Fibroblast of villous mesenchyme (primary cell): ENCODE measurements at places on chromosomes 16 and 17.

DNA sequence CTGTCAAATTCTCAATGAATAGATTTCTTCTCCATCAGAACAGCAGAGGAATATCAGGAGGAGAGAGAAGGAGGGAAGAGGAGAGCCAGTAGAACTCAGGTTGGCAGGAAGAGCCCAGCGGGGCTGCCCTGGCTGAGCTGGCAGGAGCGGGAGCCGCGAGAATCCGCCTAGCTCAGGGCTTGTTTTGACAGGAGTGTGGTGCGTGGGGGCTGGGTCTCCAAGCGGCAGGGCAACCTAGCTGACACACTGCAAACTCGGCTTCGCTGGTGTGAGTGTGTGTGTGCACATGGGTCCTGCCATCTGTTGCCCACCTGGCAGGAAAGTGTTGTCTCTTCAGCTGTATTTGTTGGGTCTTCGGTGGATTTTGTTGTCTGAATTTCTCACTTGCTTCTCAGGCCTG lies 27.9 kb upstream of the BCAR1 start:
- DNase-seq: no peak

DNA sequence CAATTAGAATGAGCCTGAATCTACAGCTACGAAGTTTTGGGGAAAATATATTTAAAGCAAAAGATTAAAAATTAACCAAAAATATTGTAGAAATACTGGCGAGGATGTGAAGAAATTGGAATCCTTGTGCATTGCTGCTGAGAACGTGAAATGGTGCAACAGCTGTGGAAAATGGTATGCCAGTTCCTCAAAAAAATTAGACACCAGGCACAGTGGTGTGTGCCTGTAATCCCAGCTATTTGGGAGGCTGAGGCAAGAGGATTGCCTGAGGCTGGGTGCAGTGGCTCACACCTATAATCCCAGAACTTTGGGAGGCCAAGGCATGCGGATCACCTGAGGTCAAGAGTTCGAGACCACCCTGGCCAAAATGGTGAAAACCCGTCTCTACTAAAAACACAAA lies 119.9 kb upstream of the TMEM97 start:
- no peak for DNase-seq

- peak; percentile 93 for DNase-seq
Observed at GRCh38 chr16:47732523-47733111, 271.5 kb downstream of the PHKB start.

- DNase-seq: peak; percentile 42
Observed at GRCh38 chr16:69762814-69763598, 874 bp downstream of the WWP2 start.

DNA sequence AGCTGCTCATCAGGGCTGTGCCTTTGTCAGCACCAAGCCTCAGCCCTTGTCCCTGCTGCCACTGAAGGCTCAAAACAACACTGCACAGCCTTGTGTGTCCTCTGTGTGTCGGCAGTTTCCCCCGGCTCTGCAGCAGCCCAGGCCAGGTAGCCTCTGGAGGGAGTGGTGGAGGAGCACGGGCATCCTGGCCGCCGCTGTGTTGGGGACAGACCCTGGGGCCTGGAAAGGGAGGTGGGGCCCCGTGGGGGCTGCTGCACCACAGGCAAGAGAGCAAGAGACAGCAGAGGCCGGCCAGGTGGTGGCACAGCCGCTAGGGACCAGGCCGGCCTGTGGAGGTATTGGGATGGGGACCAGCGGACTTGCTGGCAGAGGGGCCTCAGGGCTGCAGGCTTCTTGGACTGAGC lies 96.9 kb upstream of the ZNF750 start:
- DNase-seq: no peak

DNA sequence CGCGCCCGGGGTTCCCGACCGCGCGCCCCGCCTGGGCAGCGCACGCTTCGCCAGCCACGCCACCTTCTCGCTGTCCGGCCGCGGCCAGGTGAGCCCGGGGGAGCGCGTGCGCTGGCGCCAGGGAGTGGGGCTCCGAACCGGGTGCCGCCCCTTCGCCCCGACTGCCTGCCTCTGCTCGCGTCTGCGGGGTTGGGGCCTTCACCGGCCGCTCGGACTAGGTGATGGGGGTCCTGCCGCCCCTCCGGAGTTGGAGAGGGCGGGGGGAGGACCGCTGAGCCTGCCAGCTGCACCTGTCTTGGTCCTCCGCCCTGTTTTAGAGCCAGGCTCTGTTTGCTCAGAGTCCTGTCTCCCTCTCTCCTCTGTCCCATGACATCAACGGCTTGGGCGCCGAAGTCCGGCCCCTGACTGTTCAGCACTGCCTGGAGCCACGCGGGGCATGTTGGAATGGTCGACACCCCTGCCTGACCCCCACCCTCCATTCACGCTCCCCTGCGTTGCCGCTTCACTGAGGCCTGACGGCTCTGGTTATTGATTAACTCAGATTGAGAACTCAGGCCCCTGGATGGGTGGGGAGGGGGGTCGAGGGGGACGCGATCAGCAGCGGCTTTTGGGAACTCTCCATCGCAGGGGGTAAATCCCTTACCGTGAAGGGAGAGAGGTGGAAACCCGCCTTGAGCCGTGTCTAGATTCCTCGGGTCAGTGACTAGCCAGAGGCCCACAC lies 748 bp downstream of the SMTNL2 start:
- DNase-seq: no peak

DNA sequence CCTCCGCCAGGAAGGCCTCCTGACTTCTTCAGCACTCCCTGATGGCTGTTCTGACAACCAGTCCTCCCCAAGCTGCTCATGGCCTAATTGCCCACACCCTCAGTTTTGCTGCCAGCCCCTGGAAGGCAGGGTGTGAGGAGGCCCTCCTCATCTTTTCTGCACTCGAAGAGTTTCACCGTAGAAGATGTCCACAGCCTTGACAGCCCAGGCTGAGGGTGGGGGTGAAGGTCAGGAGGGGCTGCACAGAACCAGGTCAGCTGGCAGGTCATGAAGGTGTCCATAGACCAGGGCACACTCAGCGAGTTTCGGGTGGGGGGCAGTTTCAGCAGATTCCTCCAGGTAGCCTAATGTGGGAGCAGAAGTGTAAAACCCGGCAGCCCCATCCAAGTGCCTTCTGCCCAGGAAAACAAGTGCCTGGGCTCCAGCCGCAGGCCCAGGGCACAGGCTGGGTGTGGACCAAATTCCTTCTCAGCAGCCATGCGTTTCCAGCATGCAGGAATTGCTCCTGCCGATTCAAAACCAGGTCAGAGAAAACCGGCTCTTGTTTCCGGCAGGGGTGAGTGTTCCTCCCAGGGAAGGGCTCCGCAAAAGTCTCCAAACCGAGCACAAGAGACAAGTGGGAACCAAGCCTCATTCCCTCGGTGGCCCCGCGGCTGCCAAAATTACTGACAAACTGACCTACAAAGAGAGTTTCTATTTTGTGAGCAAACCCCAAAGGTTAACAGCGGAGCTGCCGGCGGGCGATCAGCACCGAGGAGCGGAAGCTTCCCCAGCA lies 228.8 kb downstream of the C16orf78 start:
- DNase-seq: no peak

DNA sequence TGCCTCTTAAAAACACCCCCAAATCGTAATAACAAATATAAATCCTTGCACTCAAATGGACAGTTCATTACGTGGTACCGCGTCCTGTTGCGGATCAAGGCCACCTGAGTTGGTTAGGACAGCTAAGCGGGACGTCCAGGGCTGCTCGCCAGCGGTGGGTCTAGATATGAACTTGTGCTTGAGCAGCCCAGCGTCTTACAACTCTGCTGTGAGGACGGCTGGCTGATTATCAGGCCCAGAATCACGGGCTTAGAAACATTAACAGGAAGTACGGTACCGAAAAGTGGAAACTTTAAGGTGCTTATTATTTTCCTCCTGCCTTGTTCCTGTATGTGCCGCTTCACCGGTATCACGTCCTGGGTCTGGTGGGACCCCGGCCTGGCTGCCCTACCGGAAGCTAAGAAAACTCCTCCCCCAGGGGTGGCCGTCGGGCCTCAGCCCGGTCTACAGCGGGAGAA lies 832 bp upstream of the SRRM2 start:
- DNase-seq: no peak

DNA sequence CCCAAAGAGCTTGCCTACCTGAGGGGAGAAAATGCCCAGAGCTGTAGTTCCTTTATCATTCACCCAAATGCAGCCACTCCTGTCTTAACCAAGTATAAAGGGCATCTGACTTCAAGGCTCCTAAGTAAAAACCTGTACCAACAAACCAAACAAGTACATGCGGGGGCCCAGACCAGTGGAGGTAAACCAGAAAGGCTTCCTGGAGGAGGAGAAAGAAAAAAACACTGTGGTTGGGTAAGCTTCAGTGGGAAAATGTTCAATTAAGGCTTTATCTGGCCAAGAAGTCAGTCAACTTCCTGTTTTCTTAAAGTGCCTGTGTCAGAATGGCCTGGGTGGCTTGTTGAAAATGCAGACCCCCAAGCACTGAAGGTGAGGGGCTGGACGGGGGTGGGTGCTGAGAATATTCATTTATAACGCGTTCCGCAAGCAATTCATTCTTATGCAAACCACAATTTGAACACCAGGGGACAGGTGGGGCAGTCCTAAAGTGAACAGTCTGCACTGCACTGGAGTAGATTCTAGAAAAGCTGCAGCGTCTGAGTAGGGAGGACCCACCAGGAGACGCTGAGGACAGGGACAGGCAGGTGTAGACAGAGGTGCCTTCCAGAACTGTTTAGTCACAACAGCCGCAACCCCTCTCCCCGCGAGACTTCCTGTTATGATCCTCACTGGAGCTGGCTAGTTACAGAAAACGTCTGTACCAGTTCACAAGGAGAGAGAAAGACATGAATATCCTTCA lies 467.1 kb downstream of the SOX9 start:
- peak; percentile 46 for DNase-seq

- no peak for DNase-seq
Observed at GRCh38 chr17:38848557-38848891, 5.0 kb downstream of the RPL23 start.

DNA sequence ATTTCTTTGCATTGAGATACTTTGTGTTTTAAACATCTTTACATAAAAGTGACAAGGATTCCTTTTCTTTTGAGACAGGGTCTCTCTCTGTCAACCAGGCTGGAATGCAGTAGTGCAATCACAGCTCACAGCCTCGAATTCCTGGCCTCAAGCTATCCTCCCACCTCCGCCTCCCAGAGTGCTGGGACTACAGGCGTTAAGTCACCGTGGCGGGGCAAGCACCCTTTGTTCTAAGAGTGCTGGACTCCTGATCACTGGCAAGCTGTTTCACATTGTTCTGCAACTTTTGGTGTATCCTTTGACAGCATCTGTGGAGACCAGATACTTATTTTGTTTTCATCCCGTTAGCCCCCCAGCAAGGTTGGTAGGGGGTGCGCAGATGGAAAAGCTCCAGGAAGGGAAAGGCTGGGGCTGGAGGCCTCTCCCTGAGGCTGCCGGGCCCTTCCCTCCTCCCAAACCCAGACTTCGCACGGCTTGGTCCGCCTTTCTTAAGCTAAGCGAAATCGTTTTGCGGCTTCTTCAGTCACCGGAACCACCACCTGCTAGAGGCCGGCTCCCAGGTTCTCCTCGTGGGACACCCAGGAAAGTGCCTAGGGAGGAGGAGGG lies 1.1 kb downstream of the ST6GALNAC2 start:
- DNase-seq: no peak

DNA sequence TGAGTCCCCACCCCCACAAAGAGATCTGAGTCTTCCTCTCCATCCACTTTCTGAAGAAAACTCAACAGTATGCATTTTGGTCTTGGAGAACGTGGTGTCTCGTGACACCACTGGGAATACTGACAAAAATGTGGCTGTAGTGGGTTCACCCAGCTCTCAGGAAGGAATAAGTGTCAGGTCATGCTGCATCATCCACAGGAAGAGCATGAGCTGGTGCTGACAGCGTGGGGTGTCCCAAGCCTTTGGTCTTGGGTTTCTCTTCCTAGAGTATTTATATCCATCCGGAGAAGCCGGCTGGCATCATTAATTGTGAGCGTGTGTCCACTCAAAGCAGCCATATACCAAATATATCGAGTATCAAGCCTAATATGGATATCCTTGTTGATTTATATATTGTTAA lies 55.9 kb downstream of the C17orf67 start:
- no peak for DNase-seq

DNA sequence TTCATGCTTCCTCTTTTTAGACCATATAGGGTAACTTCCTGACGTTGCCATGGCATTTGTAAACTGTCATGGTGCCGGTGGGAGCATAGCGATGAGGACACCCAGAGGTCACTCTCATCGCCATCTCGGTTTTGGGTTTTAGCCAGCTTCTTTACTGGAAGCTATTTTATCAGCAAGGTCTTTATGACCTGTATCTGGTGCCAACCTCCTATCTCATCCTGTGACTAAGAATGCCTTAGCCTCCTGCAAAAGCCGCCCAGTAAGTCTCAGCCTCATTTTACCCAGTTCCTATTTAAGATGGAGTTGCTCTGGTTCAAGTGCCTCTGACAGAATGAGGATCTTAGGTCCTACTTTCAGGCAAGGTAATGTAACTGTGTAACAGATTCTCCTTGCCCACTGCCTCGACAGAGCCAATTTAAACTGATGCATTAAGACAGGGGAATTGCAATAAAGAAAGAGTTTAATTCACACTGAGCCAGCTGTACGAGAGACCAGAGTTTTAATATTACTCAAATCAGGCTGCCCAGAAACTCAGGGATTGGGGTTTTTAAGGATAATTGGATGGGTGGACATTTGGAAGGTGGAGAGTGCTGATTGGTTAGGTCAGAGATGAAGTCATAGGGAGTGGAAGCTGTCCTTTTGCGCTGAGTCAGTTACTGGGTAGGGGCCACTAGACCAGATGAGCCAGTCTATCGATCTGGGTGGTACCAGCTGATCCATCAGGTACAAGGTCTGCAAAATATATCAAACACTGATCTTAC lies 59.9 kb upstream of the ATF7IP2 start:
- no peak for DNase-seq

DNA sequence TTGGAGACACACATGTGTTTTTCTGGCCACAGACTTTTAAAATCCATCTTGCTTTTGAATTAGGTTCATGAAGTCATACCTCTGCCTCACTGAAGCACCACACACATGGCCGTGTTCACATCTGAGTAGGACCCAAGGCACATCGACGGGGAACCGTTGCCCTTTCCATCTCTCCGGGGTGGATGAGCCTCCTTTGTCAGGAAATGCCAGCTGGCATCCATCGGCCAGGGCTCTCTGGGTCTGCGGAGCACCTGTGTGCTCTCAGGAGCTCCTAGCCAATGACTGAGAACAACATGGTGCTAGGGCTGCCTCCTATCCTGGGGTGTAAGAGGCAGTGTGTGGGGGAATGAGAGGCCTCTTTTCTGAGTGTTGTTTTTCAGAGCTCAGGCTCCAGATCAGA lies 24.5 kb upstream of the NKD1 start:
- no peak for DNase-seq

DNA sequence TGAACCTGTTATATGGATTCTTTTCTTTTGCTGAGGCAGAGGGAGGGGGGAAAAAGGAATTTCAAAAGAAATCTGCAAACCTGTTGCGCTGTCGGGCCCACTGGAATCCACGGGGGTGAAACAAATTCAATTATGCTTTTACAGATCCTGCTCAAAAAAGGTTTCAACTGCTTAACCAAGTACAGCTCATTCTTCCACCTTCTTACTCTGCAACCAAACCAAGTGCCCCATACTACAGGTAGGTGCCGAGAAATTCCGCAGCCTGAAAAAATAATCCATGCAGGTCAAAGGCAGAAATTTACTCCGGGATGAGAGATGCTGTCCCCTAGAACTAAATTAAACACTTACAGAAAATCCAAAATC lies 416 bp downstream of the RNF43 start:
- no peak for DNase-seq
